ENCODE measurements at places on chromosomes 2 and 18.
A peak's percentile ranks its signal among the peaks of the same experiment; 100 is the strongest.

GRCh38 chr2:33042265-33042664, 95.5 kb downstream of the LTBP1 start:
- no peak for DNase-seq

DNA sequence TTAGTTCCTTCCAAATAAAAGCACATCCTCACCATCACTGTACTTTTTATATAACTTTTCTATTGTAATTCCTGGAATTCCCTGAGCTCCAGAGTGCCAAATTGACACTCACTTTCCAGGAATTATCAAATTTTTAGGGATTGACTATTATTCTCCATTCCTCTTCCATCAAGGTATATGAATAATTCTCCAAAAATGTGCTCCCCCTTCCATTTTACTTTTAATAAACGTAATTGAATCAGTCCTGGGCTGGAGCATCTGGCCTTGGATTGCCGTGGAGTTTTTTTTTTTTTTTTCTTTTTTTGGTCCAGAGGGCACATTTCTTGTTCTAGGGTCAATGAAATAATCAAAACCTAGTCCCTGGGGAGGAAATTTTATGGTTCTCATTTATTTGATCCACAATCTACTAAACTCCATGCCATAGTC, 304.3 kb downstream of the CDCA7 start:
- no peak for DNase-seq

GRCh38 chr18:44258086-44258485, 422.6 kb upstream of the SETBP1 start:
- DNase-seq, result no peak

DNA sequence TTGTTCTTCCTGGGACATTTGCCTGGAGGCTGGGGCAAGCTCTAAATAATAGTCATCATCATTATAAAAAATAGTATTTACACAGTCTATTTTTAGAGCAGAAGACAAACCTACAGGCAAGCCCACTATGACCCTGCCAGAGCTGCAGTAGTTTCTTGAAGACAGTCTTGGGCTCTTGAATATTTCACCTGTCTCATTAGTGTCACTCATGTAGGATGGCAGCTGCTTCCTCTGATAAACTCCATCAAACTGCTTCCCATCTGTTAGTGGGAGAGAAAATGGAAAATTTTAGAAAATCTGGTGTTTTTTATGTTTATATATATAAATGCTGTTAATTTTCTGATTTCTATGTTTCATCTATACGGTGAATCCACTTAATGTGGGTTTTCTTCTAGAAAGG, 8.5 kb upstream of the CYRIA start:
- DNase-seq, result no peak

GRCh38 chr18:59837586-59837985, 62.2 kb upstream of the PMAIP1 start:
- no peak for DNase-seq

DNA sequence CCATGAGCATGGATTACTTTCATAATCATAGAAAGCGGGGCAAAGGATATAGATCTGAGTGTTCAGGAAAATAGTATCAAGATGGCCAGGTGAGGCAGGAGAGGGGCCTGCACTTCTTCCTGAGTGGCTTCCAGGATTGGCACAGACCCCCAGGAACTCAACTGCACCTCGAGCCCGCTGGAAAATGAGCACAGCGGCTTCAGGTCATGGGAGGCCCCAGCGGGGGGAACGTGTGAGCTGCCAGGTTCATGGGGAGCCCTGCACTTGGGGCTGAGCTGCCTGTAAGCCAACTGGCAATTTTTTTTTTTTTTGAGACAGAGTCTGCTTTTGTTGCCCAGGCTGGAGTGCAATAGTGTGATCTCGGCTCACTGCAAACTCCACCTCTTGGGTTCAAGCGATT, 81.5 kb upstream of the ODC1 start:
- no peak for DNase-seq

- DNase-seq, result no peak
These were observed 155.1 kb downstream of the SS18 start for GRCh38 chr18:25935356-25935755.

- no peak for DNase-seq
These were observed 341.6 kb upstream of the NT5C1B start for GRCh38 chr2:18930971-18931370.

DNA sequence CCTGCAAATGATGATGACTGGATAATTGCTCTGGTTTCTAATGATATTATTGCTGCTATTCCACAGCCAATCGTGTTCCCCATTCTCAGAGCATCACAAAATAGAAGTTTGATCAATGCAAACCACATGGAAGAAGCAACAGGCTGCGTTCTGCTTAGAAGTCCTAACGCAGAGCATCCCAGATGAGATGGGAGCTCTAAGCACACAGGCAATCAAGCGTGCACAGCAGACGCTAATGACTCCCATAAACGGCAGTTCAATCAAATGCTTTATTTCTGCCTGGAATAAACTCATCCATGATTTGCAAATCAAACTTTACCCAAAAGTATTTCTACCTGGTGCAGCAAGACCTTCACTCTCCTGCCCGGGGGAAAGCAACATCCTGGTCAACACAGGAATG, 304.2 kb downstream of the FBXO15 start:
- no peak for DNase-seq

GRCh38 chr2:134324947-134325346, 71.1 kb downstream of the MGAT5 start:
- no peak for DNase-seq

DNA sequence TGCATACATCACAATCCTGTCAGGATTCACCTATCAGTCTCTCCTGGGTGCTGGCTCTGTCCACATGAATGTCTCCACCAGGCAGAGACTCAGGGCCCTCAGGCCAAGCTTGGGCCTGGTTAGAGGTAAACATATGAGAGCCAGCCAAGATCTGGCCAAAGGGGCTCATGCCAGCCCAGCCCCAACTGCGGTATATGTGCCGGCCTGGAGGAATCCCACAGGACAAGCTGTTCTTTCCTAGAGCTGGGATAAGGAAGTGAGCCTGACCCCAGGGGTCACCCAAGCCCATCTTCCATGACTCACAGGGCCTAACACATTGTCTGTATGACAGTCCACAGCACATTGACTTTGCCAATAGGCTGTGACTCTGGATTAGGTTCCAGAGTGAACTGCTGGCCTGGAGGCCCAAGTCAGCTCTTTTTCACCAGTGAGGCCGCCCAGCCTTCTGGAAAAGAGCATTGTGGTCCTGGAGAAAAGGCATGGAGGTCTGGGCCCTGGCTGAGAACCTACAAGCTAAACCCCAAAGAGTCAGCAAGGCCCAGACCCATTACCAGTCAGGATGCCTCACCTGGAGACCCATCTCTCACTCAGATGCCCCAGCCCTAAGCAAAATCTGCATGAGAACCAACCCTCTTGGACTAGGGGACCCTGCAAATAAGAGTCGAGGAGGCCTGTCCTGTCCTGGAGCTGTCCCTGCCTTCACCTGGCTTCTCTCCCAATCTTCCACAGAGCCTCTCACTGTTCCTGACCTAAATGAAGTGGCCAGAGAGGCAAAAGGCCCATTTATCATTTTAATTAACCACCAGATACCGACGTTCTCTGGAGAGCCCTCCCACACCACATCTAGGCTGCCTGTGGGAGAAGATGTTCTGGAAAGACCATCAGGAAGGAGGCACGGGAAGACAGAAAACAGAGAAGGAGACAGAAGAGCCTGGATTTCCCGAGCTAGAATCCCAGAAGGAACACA, 120.9 kb upstream of the PKDCC start:
- DNase-seq, result no peak

DNA sequence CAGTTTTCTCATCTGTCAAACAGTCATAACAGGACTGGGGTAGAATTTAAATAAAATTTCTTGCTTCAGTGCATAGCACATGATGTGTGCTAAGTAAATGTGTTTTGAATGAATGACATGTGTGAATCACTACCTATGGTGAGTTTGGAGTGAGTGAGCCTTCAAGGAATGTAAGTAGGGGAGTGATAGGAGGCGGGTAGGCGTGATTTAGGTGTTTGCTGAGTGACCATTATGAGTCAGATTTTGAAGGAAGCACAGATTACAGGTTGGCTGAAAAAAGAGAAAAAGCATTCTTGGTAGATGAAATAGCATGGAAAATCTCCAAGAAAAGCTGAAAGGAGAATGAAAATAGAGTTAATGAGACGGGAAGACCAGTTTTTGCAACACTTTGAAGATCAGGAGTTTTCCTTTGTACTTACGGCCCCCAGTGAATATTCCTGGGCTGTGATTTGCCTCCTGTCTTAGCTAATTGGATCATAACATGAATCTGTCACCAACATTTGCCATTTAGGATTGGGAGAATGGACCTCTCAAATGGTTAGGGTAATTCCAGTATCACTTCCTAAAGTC, 136.9 kb upstream of the GATA6 start:
- DNase-seq, result no peak

GRCh38 chr2:241065355-241065803, 36.7 kb downstream of the MTERF4 start:
- no peak for DNase-seq

GRCh38 chr2:239820836-239821693, 204.1 kb downstream of the NDUFA10 start:
- no peak for DNase-seq

DNA sequence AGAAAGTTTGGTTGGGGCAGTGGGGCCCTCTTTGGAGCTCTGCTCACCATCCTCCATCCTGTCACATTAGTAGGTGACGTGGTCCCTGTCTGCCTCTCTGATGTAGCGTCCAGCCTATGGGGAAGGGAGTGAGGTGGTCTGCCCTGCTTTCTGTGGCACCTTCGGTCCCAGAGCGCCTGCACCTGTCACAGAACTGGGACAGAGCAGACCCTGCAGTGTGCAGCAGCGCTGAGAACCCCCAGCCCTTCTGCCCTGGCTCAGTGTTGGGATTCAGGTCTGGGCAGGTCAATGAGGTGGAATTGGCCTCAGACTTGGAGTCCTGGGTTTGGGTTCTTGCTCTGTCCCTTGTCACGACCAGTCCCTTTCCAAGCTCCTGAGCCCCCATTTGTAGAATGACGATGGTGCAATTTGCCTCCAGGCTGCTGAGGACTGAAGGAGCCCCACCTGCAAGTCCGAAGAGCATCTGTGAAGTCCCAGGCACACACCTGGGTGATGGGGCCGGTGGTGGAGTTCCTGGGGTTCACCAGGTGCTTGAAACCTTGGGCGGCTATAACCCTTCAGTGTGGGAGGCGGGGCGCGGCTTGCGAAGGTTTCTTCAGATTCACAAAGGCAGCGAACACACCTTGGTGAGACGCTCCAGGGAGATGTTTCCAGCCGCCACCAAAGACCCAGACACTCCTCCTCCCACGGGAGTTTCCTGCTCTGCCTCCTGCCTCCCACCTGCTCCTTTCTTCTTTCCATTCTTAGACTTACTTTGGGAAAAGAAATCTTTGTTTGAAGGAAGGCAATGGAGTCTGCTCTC, 265.4 kb upstream of the HDAC4 start:
- no peak for DNase-seq

DNA sequence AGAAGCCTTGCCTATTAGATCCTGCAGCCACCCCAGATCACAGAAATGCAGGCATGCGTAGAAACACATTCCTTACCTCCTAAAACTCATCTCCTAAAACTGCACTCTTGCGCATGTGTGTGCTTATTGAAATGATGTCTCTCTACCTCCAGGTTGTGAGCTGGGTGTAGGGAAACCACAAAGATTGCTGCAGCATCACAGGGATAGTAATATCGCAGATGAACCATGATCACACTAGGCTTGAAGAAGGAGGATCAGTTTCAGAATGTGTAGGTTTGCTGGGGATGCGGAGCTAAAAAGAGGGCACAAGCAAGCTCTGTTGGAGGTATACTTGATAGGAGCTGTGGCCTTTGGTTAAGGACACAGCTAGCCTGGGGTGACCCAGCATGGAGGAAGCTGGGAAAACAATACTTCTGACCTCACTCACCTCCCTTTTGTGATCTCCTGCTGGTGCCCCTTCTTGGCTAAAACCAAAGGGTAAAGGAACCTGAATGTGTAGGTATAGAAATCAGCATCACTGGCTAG, 118.8 kb downstream of the SETBP1 start:
- DNase-seq, result no peak

DNA sequence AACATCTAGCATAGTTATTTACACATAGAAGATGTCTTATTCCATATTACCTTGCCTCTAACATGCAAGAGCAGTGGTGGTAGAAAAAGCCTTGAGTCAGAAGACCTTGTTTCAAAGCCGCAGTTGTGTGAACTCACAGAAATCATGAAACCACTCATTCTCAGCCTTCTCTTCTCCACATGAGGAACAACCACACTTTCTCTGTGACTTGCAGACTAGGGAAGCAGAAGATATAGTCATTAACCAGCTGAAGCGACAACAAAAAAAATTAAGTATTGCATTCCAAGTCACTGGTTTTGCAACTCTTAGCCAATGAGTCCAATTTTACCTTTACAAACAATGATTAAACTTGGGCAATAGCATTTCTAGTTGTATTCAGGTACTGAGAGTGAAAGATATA, 19.0 kb downstream of the TWSG1 start:
- DNase-seq, result no peak

DNA sequence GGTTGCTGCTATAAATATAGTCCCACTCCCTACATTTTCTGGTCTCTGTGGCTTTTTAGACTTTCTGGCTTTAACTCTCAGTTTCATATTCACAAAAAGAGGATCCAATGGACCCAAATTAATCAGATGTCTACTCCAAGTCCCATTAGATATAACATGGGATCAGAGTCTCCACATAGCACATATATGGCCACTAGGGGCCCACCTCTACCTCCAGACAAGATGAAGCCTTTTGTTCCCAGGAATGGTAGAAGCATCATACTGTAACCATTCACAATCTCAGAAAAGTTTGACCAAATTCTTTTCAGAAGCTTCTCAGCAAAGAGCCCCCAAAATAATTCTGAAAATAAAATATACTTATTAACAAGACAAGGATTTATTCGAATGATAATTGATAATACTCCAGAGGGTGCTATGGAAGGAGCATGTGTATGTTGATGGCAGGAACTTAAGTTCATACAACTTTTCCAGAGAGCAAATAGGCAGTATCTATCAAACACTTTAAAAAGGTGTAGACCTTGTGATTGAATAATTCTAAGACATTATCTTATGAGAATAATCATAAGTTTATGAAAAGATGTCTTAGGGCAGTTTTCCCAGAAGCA, 382.3 kb upstream of the CRIM1 start:
- DNase-seq, result peak; percentile 5

GRCh38 chr2:23249348-23249747, 135.6 kb upstream of the KLHL29 start:
- peak; percentile 15 for DNase-seq

- no peak for DNase-seq
These were observed 1105.1 kb upstream of the PIK3C3 start for GRCh38 chr18:40849886-40850285.

DNA sequence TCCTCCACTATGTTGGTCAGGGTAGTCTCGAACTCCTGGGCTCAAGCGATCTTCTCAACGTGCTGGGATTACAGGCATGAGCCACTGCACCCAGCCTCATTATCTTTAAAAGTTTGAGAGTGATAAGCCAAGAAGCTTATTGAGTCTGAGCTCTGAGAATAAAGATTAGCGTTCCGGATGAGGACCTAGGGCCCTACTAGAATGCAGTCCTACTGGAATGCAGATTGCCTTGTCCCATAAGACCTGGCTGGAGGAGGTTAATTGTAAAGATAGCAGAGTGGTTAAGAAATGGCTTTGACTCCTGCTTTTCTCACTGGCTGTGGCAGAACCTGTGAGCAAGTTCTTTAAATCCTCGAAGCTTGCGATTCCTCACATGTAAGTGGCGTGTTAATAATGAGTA, 4.0 kb downstream of the VWA3B start:
- no peak for DNase-seq
